ENCODE measurements at places on chromosomes 7 and 10.

GRCh38 chr7:135975166-135975565 lies 2.0 kb downstream of the MTPN start:
- DNase-seq = no peak

- DNase-seq = no peak
Measured at GRCh38 chr7:21305455-21306235, 122.2 kb upstream of the SP4 start.

DNA sequence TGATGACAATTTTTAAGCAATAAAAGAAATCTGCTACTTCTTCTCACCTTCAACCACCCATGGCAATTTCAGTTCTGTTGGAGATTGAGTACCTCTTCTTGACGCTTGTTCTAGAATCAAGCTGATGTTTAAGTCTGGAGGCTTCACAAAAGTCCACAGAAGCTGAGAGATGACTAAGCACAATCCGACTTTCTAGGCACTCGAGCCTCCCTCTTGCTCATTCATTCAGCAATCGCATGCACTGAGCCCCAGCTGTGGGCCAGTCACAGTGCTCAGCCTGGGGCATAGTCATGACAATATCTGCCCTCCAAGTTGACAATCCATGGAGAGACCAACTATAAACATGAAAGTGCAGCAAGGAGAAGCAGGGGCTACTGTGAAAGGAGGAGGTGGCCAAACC lies 103.2 kb downstream of the IPMK start:
- DNase-seq = no peak

DNA sequence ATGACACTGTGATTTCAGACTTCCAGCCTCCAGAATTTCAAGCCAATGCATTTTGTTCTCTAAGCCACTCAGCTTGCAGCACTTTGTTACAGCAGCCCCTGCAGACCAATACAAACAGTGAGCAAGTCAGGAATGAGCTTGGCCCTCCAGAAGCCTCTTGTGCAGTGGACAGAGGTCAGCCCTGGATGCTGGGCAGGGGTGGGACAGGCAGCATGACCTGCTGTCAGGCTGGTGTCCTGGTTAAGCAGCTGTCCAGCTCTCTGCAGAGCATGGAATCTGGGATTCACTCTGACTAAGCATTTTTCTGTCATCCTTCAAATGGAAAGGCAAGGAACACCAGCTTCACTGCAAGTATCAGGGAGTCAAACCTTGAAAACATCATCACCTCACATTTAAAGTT lies 85.5 kb upstream of the GDF10 start:
- no peak for DNase-seq

Data from GM18507 (cell line).